ENCODE measurements at places on chromosomes 1 and 21.
A peak's percentile ranks its signal among the peaks of the same experiment; 100 is the strongest.

GRCh38 chr1:23118407-23118806 lies 50.2 kb downstream of the LUZP1 start:
- DNase-seq: no peak

GRCh38 chr1:161307230-161307768 lies 2.5 kb downstream of the MPZ start:
- DNase-seq: no peak

GRCh38 chr1:241647658-241648057 lies 4.4 kb upstream of the WDR64 start:
- no peak for DNase-seq

DNA sequence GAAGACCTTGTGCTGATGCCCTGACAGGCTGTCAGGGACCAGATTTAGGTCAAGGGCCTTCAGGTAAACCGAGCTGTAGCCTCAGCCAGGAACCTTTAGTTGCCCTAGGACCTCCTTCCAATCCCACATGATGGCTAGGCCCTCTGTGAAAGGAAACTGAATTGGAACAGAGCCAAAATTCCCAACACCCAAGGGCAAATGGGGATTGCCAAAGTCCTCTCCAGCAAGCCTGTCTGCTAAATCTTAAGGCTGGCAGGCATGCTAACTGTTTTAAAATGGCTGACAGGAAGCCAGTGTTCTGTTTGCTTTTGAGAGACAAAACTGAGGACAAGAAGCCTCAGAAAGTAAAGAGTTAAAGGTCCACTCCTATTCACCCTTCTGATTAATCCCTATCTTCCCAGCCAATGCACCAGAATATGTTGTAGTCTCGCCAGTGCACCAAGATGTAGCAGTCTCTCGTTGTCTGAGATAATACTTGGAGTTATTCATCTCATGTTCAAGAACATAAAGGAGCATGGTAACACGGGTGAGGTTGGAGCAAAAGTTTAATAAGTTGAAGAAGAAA lies 35.1 kb downstream of the MSTO1 start:
- DNase-seq: no peak

GRCh38 chr21:43643193-43643592 lies 16.1 kb downstream of the HSF2BP start:
- no peak for DNase-seq

DNA sequence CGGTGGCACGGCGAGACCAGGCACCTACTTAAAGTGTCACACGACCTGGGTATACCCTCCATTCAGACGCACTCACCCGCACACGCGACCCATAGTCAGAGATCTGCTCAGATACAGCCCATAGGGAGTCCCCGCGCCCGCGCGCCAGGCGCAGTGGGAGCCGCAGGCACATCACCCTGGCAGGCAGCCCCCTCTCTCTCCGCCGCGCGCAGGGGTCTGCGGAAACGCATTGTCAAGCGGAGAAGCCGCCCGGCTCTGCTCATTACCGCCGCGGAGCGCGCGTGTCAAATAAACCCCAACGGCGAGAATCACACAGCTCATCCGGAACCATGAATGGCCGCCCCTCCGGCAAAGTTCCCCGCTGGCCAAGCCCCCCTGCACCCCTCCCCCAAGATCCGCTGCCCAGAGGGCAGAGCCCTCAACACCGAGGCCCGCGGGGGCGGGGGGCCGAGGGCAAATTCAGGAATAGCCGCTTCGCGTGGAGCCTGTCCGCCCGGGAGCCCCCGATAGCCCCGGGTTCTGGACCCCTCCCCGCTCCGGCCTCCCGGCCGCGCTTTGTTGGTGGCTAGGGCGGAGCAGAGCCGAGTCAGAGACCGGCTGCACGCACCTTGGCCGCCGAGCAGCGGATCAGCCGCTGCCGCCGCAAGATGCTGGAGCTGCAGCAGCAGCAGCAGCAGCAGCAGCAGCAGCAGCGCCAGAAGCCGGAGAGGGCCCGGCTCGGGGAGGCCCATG lies 522 bp downstream of the LRP8 start:
- DNase-seq: peak; percentile 19

DNA sequence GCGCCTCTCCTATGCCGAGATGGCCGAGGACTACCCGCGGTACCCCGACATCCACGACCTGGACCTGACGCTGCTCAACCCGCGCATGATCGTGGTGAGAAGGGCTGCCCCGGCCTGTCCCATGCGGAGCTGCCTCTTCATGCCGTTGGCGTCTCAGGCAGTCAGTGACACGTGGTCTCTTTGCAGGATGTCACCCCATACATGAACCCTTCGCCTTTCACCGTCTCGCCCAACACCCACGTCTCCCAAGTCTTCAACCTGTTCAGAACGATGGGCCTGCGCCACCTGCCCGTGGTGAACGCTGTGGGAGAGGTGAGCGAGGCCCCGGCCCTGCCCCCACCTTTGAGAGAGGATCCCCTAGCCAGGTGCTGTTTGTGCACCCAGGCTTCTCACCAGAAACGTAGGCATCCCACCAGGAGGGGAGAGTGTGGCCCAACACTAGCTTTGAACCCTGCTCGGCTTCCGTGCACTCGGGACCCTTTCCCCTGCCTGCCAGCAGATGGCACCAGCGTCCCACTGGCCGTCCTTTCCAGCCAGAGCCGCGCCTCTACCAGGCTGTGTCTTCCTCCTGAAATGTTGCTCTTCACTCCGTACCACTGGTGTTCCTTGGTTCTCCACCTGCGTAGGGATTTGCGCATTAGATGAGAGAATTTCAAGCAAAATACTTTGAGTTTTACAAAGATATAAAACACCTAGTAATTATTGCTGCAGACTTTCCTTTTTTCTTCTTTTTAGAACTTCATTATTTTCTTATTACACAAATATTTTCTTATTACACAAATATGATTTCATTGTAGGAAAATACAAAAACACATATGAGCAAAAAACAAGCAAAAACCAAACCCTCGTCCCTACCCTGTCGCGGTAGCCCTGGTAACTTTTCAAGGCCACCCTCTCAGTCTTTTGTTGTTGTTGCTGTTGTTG lies 9.0 kb downstream of the NPPA start:
- peak; percentile 34 for DNase-seq

DNA sequence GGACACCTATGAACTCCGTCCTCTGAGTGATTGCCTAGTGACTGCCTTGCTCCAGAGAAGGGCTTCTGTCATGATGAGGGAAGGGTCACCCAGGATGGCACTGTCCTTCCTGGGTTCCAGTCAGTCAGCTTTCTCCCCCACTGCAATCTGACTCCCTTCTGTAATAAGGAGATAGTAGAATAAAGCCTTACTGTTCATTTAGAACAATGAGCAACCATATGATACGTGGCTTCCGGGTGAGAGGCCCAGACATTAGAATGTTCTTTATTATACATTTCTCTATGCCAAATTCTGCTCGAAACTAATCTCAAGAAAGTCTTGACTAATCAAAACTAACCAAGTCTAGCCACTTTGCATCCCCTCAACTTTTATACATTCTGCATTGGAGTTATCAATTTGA lies 8.5 kb upstream of the MTMR11 start:
- no peak for DNase-seq

DNA sequence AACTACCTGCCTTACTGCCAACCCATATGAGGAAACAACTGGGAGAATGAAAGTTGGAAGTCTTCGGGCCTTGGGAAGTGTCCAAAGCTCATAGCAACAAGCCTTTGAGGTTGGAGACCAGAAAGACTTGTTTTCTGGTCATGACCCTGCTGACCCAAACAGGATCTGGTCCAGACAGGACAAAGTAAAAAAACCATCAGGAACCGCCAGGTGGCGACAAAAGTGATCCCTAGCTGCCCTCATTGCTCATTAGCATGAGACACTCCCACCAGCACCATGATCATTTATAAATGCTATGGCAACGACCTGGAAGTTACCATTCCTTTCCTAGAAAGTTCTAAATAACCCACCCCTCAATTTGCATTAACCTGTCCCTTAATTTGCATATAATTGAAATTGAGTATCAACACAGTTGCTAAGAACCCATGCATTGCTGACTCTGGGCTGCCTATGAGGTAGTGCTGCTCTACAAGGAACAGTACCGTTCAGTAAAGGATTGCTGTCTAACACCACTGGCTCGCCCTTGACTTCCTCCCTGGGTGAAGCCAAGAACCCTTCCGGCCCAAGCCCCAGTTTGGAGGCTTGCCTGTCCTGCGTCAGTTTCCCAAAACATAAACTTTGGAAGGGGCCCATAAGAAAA lies 89.0 kb downstream of the URB2 start:
- DNase-seq: no peak

GRCh38 chr1:18803151-18803791 lies 56.2 kb downstream of the TAS1R2 start:
- no peak for DNase-seq
